Ureter (tissue), 1 donor: ENCODE measurements at places on chromosomes 5 and 9. TPM values are rescaled to one million over a fixed set of nuclear protein-coding genes. Genes with fewer than 3 reads are reported as not detected.

GRCh38 chr5:173178369-173178910 lies 34.1 kb downstream of the BNIP1 start:
- DNase-seq: no peak

DNA sequence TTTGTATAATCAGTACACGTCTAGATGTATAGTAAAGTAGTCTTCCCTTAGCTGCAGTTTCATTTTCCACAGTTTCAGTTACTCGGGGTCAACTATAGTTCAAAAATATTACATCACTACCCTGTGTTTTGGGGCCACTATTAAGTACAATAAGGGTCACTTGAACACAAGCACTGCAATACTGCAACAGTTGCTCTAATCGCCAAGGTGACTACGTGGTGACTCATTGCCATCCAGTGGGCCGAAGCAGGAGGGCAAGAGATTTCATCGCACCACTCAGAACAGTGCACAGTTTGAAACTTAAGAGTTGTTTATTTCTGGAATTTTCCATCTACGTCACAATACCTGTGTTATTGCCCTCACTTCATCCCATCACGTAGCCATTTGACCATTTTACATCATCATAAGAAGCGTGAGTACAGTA lies at the start of gene ARL14EPL:
Gene ARL14EPL, plus strand, starts transcription at position 379 of the 424 bp plus-strand sequence. CDS start 18,994 bp downstream, outside the sequence.
- no peak for DNase-seq

DNA sequence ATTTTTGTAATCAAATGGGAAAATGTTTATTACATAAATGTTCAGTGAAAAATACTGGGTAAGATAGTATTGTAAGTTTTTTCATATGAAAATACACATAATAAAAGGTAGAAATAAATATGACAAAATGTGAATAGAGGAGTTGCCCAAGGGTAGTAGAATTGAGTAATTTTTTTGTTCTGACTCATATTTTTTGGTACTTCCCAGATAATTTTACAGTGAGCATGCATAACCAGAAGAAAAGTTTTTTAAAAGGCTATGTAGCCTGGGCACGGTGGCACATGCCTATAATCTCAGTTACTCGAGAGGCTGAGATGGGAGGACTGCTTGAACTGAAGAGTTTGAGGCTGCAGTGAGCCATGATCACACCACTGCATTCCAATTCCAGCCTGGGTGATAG lies 116.9 kb downstream of the PIP5K1B start:
- no peak for DNase-seq

ABO gene
- 25.4 TPM for total RNA-seq

DNA sequence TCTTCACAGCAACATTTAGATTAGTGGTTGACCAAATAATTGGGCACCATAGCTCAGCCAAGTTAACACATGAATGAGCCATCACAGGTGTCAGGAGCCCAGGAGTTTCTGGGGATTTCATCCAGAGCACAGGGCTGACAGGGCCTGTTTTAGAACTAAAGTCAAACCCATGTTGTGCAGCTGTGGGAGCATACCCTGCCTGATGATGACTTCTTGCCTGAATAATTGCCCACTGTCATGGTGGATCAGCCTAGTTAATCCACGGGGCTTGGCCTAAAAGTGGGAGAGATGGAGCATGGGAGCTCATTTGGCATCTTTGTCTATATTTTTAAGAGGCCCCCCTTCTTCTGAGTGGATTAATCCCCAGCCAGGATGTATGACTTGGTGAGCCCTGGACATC lies 105.6 kb upstream of the GDNF start:
- DNase-seq: no peak

GRCh38 chr9:1732670-1733069 lies 282.5 kb upstream of the SMARCA2 start:
- DNase-seq: no peak

DNA sequence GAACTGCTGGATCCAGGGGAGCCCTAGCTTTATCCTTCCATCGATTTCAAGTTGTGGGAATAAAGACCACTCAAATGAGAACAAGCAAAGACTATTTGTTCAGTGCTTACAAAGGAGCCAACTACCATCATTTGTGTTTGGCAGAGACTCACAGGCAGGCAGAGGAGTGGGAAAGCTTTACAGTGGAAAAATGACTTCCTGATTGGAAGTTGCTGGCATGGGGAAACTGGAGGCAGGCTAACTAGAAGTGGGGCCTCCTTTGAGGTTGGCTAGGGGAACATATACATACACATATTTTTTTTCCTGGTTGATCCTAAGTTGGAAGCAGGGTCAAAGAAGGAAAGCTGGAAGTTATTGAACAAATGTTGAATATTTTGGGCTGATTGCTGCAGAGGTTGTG lies 121.7 kb downstream of the ACTBL2 start:
- DNase-seq: no peak
